ENCODE measurements at places on chromosomes 16 and 17.
A peak's percentile ranks its signal among the peaks of the same experiment; 100 is the strongest.

GRCh38 chr17:46082257-46082656 is 83.2 kb downstream of the STH start:
- no peak for DNase-seq

GRCh38 chr17:1300371-1300905 is 21.0 kb downstream of the TRARG1 start:
- no peak for DNase-seq

DNA sequence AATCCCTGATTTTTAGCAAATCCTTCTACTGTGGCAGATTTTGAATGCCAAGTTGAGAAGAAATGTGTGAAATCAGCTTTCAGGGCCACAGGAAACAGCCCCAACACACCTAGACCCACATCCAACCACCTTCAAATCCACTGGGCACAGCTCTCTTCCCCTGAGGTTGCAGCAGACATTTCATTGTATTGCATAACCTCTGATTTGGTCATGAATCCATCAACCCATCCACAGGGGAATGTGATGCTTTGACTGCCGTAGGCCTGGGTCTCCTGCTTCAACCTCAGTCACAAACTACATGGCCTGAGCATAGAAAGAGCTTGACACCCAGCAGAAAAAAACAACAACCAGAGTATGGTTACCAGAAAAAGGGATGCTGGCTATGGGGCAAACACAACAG is 145.6 kb downstream of the GSG1L start:
- no peak for DNase-seq

GRCh38 chr16:21600031-21600773 is 825 bp downstream of the METTL9 start:
- no peak for DNase-seq

GRCh38 chr17:43372273-43372911 is 26.4 kb upstream of the ARL4D start:
- peak; percentile 60 for DNase-seq

DNA sequence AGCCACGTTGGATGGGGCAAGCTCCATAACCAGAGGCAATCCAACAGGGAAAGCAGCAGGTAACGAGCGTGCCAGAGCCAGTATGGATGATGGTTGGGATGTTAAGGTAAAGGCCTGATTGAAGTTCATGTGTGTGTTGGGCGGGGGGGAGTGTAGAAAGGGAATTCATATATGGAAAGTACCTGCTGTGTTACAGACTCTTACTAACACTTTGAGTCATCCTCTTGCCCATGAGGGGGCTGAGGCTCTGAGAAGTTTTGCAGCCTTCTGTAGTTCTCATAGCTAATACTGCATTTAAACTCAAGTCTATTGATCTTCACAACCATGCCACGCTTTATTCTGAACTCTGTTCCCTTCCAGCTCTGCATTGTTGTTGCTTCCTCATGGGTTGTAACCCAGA is 28.5 kb downstream of the SYCE1L start:
- DNase-seq = no peak

All from tibial artery (tissue), 4 donors.